ENCODE measurements at places on chromosomes 1 and 21. TPM values are rescaled to one million over a fixed set of nuclear protein-coding genes. Genes with fewer than 3 reads are reported as not detected.

The CD164L2 gene
- 10.0 TPM for total RNA-seq

DNA sequence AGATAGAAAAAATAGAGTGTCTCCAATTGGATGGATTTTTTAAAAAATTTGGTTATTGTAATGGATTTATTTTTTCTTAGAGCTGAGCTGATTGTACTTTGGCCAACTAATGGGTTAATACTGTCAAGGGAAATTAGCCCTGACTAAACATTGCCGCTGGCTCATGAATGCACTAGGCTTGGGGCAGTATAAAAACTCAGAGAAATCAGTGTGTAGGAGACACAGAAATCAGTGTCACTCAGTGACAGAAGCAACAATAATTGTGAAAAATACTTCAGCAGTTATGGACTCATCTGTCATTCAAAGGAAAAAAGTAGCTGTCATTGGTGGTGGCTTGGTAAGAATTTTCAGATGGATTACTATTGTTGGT is at the start of gene KMO:
Gene KMO, plus strand, starts transcription at position 217 of the 370 bp plus-strand sequence. Its CDS starts 67 bp downstream, at position 284.
- no peak for DNase-seq

- DNase-seq: no peak
Measured at GRCh38 chr1:100347009-100347966, 5.0 kb upstream of the CDC14A start.

GRCh38 chr1:245051349-245052221 is 103.2 kb upstream of the KIF26B start:
- DNase-seq: no peak

The PRDM15 gene
- 15.4 TPM for total RNA-seq
